Ureter (tissue), 1 donor: ENCODE measurements at places on chromosomes 6 and 20. TPM values are rescaled to one million over a fixed set of nuclear protein-coding genes. Genes with fewer than 3 reads are reported as not detected.

- DNase-seq: no peak
These were observed 179.2 kb downstream of the PREX1 start for GRCh38 chr20:48648482-48649051.

The GPR63 gene
- 1.4 TPM for total RNA-seq

DNA sequence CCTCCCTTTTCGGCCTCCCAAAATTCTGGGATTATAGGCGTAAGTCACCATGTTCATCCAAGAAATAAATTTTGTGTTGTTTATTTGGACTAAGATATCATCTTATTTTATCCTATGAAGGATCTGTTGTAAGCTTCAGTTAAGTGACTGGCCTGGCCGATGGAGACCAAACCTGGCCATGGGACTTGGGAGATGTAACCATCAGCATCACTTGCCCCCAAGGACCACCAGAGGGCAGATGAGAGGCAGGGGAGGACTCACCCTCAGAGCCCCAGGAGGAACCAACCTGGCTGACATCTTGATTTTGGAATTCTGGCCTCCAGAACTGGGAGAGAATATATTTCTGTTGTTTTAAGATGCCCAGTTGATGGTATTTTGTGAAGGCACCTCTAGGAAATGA, 266.7 kb downstream of the CDH26 start:
- DNase-seq: no peak

DNA sequence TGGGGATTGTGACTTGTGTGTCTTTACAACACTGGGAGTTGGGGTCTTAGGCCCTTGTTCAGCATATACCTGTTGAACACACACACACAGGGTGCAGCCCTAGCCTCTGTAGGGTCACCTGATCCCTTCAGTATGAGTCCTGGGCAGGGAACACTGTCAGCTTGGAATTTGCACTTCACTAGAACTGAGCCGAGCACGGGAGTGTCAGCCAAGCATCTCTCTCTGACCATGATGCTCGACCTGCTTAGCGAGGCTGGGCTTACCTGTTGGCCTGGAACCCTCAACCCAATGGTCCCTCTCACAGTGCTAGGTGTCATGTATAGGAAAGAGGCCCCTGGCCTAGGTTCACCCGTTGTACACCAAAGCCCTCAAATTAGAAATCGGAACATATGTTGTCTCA, 96.1 kb downstream of the NKAIN2 start:
- no peak for DNase-seq

DNA sequence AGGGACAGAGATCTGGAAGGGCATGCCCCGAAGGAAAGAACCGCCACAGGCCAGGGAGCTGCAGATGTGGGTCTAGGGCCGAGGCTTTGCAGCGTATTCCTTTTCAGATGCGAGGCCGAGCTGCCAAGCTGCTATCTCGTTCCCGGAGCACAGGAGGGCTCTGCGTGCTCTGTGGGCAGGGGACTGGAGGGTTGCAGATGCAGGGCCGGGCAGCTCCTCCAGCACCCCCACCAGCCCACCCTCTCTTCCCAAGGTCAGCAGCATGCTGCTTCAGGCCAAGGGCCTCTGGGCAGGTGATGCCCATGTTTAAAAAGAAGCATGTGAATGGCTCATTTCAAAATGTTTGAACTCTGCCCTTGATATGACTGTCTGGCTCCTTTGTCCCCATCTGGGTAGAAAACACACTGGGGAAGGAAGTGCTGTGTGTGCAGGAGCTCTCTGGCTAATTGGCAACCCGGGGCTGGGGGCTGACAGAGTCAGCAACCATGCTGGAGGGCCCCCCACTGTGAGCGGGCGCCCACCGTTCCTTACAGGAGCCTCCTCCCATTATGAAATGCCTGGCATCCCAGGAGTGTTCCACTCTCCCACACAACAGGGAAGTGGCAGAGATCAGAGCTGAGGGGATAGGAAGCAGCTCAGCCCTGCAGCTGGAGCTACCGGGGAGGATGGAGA, 353.3 kb downstream of the ZFAND3 start:
- DNase-seq: no peak

DNA sequence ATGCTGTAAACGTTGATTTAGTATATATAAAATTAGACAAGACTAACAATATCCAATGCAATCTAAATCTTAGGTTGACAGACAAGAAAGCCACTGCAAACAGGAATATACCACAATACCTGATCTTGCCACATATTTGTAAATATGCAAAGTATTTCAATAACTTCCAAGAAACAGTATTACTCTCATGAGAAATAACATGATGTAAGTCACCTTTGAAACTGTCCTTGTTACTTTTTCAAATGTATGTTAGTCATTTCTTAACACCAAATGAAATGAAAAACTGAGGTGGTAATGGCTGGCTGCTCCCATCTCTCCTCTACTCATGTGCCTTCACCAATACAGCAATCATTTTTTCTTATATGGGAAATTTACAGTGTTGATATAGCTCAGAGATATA, 118.7 kb downstream of the ATG5 start:
- no peak for DNase-seq

The DEFB124 gene
- 3.3 TPM for total RNA-seq

GRCh38 chr20:17661121-17661744, 20.8 kb downstream of the RRBP1 start:
- DNase-seq: no peak

GRCh38 chr6:5025911-5026819, 22.3 kb upstream of the RPP40 start:
- DNase-seq: peak; percentile 79

- DNase-seq: no peak
These were observed 97.5 kb upstream of the CDYL start for GRCh38 chr6:4678506-4679300.

The GGTLC1 gene
- total RNA-seq: not detected

GRCh38 chr6:109660526-109661320, 30.3 kb downstream of the AK9 start:
- no peak for DNase-seq

The TGM3 gene
- not detected for total RNA-seq

- no peak for DNase-seq
These were observed 135.1 kb downstream of the PLG start for GRCh38 chr6:160837146-160837545.
